Immature natural killer cell (primary cell): ENCODE measurements at places on chromosomes 4 and X.

DNA sequence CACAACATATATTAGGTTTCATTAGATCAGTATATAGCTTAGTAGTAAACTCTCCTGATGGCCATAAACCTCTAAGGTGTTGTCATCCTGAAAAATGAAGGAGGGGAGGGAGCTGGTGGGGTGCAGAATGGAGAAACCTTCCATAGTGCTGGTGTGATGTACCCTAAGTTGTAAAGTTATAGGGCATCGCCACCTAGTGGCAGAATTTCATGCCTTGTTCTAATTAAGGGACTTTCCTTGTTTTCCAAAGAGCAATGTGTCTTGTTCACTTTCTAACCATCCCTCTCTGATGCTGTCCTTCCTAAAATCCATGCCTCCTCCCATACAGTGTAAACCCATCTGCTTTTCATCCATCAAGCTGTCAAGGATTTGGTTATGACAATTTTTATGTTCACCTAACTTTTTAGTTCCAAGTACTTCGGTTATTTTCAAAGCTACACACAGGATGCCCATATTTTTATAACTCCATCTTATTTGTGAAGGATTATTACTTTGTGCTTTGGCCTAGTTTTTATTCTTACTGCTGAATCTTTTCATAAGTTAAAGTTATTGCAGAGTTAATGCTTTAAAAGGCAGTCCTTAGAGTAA lies 4.5 kb downstream of the NBDY start:
- DNase-seq, result peak; percentile 48

DNA sequence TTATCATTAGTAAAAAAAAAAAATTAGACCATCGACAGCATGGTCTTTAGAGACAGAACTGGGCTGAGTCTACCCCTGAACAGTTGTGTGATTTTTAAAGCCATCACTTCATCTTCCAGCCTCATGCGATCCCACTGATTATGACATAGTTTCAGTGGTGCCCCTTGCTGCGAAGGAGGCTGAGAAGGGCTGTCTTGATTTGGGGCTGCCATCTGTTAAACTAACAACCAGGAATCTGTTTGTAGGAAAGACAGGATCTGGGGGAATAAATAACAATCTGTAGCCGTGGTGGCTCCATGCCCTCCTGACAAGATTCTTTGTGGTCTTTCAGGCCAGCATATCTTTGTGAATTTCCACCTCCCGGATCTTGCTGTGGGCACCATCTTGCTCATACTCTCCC lies 17.1 kb downstream of the SLC34A2 start:
- no peak for DNase-seq

DNA sequence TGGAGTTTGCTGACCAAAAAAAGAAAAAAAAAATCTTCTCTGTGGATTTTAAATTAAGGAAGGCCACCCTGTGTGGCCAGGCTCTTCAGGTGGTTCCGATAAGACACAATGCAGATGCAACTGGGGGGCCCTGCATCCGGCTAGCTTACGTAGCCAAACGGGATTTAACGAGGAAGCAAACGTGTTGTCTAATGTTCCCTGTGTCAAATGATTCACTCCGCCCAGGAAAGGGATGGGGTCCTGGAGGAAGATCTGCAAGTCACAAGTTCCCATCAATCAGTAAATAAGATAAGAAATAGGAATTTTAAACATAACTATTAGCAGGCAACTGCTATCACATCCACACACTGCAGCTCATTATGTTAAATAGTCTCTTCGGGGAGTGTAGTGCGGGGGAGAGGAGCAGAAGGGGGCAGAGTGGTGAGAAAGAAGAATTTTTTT lies 216.4 kb upstream of the GYPA start:
- no peak for DNase-seq

GRCh38 chr4:66273110-66273509 lies 602.8 kb upstream of the EPHA5 start:
- DNase-seq, result no peak

DNA sequence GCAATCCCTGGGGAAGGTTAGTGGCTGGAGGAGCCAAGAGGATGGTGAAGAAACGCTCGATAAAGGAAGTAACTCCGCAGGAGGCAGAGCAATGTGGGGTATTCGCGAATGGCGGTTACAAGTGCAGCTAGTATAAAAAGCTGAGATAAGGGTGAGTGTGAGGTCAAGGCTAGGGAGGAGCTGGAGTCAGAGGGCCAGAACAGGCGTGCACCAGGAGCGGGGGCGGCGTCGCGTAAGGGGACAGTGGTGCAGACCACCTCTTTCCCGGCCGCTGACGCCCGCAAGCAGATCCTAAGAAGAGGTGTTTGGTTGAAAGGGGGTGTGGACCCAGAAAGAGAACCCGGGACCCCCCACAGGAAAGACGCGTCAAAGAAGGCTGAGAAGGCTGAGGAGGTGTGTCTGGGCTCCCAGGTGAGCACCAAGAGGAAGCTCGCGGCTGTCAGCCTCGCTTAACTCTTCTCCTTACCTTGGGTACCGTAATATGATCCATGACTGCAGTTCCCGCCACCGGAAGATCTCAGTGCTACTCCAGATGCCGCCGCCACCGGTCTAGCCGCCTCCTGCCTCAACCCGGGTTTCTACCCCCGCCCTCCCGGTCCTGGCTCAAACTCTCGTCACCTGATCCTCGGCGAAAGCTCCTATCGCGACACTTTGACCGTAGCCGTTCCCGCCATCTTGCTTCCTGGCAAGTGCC lies at the start of gene MTMR8:
Gene MTMR8, minus strand, starts transcription at position 579 of the 694 bp plus-strand sequence. Its CDS starts 89 bp downstream, at position 490.
- DNase-seq, result peak; percentile 77

DNA sequence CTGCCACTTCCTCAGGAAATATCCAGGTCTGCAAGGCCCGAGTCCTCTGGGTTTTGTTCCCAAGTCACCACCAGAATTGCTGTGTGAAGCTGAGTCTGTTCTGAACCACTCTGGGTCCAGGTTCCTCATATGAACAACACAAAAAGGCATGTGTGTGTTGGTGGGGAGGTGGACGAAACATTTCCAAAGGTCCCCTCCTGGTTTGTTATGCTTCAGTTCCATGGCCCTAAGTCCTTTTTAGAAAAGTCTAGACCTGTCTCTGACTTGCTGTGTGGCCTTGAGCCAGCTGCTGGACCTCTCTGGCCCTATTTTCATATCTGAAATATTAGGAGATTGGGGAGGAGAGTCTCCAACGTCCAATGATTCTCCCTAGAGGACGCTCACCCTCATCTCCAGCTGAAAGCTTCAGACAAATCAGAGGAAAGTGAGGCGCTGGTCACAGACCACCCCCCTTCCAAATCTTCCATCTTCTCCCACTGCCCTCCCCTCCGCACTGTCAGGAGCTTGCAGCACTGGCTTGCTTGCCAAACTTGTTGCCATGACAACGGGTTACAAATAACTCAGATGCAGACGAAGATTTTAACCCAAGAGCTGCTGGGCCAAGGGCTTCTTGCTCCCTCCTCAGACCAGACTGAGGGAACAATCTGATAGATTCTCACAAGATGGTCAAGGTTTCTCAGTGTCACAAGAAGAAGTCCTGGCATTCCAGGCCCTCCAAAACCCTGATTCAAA lies 64.5 kb downstream of the SMC1A start:
- no peak for DNase-seq

DNA sequence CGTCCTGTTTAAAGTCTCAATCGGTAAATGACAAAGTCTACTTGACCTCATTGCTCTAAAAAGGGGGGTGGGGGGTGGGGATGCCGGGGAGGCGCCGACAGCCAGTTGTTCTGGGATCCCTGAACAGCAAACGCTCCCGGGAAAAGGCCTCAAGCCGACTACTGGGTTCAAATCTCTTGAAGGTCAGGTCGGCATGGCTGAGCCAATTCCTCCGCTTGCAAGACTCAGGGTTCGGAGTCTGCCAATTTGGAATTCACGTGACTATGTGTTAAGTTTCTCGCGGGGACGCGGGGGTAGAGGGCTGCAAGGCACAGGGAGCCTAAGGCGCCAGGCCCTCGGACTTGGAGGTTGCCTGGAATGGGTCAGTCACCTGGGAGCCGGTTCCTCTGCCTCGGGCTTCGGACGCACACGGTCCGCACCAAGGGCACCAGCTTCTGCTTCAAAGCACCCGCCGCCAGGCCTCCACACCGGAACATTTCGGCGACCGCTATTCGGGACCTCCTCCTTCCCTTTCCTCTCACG lies 399 bp downstream of the AIFM1 start:
- DNase-seq, result no peak

DNA sequence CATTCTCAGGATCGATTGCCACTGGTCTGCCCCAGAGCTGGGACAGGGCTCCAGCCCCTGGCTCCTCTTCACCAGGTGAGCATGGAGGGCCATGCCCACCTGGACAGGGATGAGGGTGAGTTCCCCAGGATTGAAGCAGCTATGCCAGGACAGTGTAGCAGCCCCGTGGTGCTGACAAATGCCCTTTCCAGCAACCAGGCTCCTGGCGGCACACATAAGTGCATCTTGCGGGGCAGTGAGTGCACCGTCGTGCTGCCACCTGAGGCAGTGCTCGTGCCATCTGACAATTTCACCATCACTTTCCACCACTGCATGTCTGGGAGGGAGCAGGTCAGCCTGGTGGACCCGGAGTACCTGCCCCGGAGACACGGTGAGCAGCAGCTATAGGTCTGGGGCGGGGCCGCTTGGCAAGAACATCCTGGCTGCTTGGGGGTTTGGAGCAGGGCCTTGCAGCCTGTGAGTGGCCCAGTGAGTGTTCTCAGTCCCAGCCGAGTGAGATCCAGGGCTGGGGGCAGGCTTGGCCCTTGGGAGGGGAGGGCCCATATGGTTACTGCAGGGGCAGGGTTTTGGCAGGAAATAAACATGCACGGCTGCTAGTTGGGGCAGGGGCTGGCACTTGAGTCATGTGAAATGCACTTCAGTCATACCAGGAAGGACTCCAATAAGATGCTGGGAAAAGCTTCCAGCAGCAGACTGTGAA lies 6.1 kb downstream of the IL9R start:
- DNase-seq, result no peak

DNA sequence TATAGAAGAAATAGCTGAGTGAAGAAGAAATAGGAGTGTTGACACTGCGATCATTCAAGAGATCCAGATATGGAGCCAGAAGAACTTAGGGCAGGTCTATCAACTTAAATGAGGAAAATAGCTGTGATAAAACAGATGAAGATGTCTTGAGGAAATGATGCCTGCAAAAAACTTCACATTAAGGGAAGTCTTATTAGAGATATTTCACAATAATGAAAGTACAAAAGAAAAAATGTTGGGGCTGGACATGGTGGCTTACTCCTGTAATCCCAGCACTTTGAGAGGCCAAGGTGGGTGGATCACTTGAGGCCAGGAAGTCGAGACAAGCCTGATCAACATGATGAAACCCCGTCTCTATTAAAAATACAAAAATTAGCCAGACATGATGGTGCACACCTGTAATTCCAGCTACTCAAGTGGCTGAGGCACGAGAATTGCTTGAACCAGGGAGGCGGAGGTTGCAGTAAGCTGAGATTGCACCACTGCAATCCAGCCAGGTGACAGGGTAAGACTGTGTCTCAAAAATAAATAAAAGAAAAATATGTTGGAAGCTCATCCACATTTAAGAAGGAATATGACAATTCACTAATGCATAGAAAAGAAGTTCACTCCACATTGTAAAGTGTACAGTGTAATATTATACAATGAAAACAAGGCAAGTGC lies 56.3 kb downstream of the PKD2 start:
- no peak for DNase-seq

GRCh38 chr4:156188596-156188995 lies 234.9 kb upstream of the CTSO start:
- no peak for DNase-seq

DNA sequence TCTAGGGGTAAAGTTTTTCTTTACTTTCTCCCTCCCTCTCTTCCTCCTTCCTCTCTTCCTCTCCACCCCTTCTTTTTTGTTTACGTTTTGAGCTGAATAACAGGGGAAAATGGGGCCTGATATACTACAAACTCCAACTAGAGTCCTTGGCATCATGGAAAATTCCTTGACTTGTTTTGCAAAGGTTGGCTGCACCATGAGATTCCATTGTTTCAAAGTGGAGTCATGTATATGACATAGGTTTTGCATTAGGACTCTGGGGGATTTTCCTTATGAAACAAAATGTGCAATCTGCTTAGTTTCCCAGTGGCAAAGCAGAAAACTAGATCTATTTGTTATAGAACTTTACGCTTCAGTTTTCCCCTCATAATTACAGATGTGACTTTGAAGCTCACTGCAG lies 233.5 kb upstream of the PGRMC2 start:
- no peak for DNase-seq

GRCh38 chr4:152686452-152687013 lies 6.7 kb upstream of the TMEM154 start:
- DNase-seq, result no peak

DNA sequence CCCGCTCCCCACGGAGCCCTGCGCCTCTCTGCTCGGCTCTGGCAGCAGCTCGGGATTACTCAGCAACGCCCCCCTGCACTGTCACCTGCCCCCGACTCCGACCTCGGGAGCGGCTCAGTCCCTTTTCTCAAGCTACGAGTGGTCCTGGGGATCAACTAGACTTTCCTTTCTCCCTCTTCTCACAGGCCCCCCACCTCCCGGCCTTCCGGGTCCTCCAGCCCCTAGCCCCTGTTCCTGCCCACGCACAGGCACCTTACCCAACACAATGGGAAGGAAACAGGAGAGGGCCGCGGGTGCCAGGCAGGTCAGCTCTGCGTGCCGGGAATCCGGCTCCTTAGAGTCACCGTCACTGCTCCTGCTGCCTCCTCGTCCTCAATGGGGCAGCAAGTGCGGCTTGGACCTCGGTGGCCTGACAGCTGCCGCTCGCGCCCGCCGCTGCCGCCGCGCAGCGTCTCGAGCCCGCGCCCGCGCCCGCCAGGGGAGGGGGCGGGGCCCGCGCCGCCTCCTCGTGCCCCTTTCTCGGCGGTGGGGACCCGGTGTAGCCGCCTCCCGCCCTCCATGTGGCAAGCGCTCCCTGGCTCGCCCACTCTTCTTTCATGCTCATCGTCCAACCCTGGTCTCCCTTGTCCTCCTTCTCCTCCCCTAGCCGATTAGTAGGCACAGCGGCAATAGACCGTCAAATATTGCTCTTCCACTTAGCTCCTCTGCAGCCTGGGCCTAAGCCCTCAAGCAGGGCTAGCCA lies at the start of gene RAB9B:
Gene RAB9B, minus strand, starts transcription at position 455 of the 742 bp plus-strand sequence. CDS start 6,473 bp downstream, outside the sequence.
- DNase-seq, result peak; percentile 42

GRCh38 chrX:16444353-16444752 lies 205.6 kb upstream of the S100G start:
- DNase-seq, result no peak

DNA sequence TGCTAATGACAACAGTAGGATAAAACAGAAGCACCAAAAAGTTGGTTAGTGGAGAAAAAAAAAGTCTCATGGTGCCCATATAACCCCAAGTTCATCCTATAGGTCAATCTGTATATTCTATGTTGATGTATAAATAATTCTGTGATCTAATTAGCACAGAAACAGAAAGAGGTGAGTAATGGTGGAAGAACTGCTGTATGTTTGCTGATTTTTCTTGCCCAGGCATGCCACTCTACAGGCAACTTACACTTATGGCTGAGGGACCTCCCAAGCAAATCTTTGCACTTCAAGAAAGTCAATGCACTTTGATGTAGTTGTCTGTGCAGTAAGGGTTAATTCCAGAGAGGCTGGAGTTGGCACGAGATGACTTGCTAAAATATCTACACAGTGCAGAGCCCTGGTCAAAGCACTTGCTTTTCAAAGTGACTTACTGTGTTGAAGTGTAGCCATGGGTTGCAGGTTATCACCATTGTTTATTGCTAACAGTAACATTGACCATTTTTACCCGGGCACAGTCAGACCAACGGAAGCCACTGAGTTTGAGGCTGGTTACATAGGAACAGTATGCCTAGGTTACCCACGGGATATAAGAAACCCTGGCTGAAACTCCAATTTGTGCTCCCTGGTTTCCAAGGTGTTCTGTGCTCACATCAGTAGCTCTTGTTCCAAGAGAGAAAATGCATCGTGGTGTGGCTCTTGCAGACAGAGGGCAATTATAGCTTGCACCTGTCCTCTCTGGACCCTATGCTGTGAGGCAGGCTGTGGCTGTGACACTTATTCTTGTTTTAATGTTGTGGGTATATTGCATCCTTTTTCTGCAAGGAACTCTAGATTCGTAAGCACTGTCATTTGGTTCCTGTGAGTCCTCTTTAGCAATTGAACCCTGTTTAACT lies 141.3 kb upstream of the FTHL17 start:
- no peak for DNase-seq
